ENCODE measurements at places on chromosomes 2 and 18.

- DNase-seq = no peak
These were observed 81.1 kb downstream of the MBOAT2 start for GRCh38 chr2:8922431-8922830.

DNA sequence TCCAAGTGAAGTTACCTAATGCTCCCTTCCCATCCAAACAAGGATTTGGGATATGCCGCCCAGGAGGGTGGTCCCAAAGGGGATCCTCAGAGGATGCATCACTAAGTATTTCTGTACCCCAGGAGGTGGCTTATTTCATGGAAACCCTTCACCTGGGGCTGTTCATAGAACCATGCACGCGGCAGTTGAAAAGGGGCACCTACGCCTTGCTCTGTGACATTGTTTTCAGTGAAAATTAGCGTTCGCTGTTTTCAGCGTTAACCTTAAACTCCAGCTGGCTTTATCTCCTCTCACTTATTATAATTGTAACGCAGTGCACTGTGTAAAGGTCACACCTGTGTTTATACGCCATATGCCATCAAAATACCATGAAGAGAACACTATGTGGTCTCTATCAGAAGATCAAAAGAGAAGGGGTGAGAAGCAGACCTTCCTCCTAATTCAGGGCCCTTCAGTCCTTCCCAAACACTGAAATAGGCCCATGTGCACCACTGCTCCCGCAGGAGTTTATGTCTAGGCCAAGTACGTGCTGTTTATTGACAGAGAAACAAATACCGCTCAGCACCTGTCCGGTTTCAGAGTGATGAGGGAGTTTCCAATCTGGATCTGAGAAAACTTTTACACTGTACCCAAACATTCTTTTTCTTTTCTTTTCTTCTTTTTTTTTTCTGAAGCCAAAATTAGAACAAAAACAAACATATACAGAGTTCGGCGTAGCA lies 162.1 kb downstream of the BCL2 start:
- DNase-seq = no peak

GRCh38 chr2:205453202-205453601 lies 229.1 kb upstream of the NRP2 start:
- no peak for DNase-seq

GRCh38 chr18:53152476-53152875 lies 812.5 kb downstream of the DCC start:
- no peak for DNase-seq

- no peak for DNase-seq
These were observed 19.7 kb upstream of the IKZF2 start for GRCh38 chr2:213171147-213171546.

DNA sequence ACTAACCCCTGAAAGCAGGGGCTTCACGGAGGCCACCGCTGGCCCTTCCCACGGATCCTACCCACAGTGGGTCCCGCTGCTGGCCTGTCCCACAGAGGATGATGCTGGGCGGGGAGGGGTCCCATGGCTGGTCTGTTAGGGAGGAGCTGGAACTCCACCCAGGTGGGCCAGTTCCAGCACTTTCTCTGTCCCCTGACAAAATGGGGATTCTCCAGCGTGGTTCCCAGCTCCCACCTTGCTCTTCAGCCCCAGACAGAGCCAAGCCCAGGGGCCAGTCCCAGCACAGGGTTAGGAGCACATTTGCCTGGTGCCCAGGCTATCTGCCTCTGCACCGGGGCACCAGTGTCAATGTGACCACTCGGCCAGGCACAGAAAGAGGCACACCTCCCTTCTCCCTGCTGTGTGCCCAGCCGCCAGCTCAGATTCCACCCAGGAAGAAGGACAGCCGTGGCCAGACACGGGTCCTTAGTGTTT lies 50.0 kb downstream of the ANKMY1 start:
- DNase-seq = no peak

GRCh38 chr2:130355172-130355577 lies 681 bp upstream of the PTPN18 start:
- DNase-seq = no peak

- no peak for DNase-seq
These were observed 26.8 kb downstream of the PDK1 start for GRCh38 chr2:172582656-172583055.

- DNase-seq = no peak
These were observed 438.1 kb upstream of the DSEL start for GRCh38 chr18:67954594-67954993.

DNA sequence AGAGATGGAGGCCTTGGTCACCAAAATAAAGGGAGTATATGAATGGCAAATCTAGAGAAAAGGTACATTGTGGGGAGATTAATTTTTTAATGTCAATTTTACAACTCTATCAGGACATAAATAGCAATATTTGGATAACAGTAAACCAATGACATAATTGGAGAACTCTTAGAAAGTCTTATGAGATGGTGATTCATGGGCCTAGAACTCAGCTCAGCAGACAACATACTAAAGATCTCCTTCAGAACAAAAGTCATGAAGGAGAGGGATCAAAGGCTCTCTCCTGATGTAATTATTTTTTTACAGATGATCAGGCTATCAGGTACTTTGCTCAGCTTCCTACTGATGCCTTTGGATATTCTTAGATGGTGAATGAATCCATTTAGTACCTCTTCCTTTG lies 90.0 kb downstream of the CRACDL start:
- DNase-seq = no peak

GRCh38 chr2:26488463-26489212 lies 10.7 kb upstream of the OTOF start:
- no peak for DNase-seq

DNA sequence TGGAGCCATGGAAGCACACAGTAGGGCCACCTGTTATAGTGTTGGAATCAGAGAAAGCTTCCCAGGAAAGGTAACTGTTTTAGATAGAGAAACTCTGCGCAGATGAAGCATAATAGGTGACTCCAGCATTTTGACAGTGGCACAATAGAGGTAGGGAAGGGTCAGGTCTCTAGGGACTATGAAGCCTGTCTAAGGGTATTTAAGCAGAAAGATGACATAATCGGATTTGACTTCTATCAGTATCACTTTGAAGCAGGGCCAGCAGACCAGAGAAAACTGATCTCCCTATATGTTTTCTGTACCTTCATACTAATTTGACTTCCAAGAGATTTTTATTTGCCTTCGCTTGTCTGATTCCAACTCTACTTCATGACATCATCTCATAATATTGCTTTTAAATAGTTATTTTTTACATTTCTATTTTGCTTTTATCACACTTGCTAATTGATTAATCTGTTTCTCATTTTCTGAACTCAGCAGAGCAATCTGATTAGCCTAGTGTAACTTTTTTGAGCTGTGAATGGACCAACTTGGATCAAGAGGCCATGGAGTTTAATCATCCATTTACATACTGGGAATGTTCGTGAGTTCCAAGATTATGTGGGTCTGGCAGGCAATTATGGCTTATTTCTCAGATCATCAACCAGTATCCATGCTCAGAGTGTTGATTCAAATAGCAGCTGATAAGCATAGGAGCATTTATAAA lies 8.4 kb upstream of the HIBCH start:
- no peak for DNase-seq

GRCh38 chr2:240358080-240358479 lies 77.4 kb upstream of the GPC1 start:
- DNase-seq = no peak

- DNase-seq = no peak
These were observed 184.3 kb downstream of the UBE2E3 start for GRCh38 chr2:181164699-181165098.

- DNase-seq = no peak
These were observed 70.3 kb downstream of the VAPA start for GRCh38 chr18:9984080-9984479.

- no peak for DNase-seq
These were observed 5.6 kb downstream of the RAX start for GRCh38 chr18:59267503-59268126.

- DNase-seq = peak; percentile 49
These were observed 106.9 kb downstream of the FBXO15 start for GRCh38 chr18:74040459-74041332.

- peak; percentile 21 for DNase-seq
These were observed 65.3 kb downstream of the MEMO1 start for GRCh38 chr2:31945572-31945935.

DNA sequence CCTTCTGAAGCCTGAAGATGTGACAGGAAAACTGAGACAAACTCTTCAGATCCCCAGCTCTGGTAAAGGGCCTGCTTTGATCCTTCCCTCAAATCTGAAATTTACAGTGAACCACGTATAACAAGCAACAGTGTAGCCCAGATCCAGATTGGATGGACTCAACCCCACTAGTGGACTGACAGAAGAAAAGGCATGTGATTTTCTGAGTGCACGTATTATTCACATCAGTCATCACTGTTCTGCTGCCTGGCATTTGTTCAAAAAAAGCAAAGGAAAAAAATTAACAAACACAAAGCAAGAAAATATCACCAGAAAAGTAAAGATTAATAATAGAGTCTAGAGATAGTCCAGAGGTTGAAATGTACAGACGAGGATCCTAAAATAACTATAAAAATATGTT lies 87.6 kb downstream of the CYRIA start:
- DNase-seq = no peak

DNA sequence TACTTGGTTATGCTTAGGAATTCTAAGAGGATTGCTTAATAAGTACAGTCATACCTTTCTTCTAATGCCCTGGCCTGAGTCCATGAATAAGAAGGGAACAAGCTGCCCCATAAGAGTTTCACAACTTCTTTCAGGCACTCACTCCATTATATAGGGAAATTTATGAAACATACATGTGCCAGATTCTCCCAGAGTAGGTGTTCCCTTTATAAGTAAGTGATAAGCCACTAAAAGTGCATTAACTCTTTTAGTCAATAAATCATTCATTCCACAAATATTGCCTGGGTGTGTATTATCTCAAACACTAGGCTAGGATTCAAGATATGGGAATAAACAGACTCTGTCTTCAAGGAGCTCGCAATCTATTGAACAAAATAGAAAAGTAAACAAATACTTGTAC lies 84.5 kb upstream of the RBBP8 start:
- DNase-seq = no peak

DNA sequence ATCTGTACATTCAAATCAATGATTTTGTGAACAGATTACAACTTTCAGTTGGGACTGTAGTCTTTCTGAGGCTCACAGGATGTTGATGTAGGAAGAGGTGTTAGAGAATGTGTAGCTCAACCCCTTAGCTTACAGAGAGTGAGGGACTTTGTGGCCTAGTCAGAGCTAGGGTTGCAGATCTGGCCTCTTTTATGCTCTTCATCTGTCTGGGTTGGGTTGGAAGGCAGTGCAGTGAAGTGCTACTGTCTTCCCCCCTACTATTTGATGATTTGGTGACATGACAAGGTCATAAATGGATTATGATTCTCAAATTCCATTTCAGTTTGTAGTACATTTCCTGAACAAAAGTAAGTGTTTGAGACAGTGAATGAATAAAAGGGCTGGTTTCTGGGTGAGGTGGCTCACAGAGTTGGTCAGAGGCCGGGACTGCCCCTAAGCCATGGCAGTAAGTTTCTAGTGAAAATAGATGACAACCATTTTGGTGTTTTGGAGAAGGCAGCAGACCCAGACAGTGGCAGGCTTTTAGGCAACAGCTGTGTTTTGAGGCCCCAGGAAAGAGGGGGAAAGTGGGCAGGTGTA lies 21.6 kb downstream of the MAP4K4 start:
- no peak for DNase-seq

- no peak for DNase-seq
These were observed 154.9 kb downstream of the CTIF start for GRCh38 chr18:48693625-48694262.

DNA sequence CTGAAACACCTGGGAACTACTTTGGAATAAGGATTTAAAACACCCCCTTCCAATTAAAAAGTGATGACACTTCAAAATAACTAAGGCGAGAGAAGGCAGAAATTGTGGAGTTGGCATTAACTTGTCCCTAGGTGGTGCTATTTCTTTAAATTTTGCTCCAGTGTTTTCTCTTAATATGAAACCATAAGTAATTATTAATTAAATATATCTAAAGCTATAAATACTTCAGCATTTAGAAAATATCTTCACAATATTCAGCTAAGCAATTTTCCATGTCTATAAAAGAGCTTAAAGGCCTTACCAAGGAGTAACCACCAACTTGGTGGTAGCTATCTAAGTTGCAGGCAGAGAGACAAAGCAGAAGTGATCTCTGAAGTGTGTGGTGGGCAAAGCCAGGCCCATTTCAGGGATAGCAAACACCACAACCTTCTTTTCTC lies 186.8 kb upstream of the PGAP1 start:
- DNase-seq = peak; percentile 14

- DNase-seq = no peak
These were observed 43.0 kb downstream of the PTPN2 start for GRCh38 chr18:12841070-12841469.

DNA sequence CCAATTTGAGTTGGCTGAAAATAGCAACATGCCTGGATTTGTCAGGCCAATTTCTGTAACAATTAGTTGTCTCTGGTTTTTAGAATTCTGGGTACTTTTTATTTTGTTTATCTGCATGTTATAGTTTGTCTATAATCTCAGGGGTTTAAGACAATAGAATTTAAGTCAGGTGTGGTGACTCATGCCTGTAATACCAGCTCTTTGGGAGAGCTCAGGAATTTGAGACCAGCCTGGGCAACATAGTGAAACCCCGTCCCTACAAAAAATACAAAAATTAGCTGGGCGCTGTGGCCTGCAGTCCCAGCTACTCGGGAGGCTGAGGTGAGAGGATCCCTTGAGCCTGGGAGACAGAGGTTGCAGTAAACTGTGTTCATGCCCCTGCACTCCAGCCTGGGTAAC lies 114.4 kb upstream of the GLS start:
- DNase-seq = no peak

- DNase-seq = peak; percentile 2
These were observed 756 bp upstream of the SLC35F5 start for GRCh38 chr2:113757138-113757657.

DNA sequence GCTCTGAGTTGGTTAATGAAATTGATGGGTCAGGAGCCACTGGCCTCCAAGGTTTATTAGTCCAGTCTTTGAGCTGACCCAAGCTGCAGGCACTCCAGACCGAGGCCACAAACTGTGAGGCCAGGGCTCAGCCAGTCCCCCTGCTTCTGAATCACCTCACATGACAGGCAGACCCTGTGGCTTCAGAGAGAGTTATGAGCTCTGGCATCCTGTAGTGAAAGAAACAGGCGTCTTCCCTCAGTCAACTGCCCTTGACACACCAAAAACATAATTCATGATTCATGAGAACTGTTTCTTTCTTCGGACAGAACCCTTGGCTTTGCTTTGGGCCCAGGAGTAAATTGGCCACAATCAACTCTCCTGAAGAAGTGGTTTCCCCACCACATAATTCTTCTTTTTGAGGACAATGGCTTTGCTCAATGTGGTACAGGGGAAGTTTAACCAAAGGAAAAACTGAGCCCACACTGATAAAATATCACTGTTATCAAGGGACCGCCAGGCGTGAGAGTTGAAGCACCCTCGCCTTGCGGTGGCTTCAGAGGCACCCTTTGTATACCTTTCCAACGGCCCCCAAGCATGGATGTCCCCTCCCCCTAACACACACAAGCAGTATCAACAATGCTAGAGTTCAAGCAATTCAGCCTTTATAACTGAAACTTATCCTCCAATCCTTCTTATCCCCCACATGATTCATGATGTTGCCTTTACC lies 226.9 kb downstream of the CYRIA start:
- DNase-seq = no peak

GRCh38 chr2:57886161-57886786 lies 160.3 kb upstream of the VRK2 start:
- DNase-seq = no peak

GRCh38 chr2:180405520-180405919 lies 398.4 kb upstream of the CWC22 start:
- no peak for DNase-seq

GRCh38 chr18:58161659-58162058 lies 117.6 kb downstream of the NEDD4L start:
- peak; percentile 45 for DNase-seq

GRCh38 chr2:11559066-11559785 lies 25.4 kb downstream of the GREB1 start:
- no peak for DNase-seq

- DNase-seq = no peak
These were observed 104.9 kb downstream of the ZNF236 start for GRCh38 chr18:76927223-76927725.
